Right kidney (tissue), 9 donors: ENCODE measurements at places on chromosomes 2 and 18.

GRCh38 chr18:35118641-35119040, 77.4 kb downstream of the MAPRE2 start:
- DNase-seq, result no peak

DNA sequence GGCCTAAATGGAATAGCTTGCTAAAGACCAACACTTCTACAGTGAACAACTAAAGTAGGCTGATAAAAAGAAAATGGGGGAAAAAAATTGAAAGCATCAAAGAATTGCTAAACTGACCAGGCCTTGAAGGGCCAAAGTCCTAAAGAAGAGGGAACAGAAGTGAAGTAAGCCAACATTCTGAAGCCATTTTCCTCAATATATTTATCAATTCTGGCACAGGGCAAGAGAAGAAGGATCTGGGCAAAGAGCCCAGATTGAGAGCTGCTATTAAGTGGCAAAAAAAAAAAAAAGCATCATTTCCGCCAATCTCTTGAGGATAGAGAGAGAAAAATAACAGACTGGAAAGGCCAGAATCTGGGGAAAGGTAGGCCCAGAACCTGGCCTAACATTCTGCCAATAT, 25.7 kb downstream of the FANCL start:
- DNase-seq, result no peak

DNA sequence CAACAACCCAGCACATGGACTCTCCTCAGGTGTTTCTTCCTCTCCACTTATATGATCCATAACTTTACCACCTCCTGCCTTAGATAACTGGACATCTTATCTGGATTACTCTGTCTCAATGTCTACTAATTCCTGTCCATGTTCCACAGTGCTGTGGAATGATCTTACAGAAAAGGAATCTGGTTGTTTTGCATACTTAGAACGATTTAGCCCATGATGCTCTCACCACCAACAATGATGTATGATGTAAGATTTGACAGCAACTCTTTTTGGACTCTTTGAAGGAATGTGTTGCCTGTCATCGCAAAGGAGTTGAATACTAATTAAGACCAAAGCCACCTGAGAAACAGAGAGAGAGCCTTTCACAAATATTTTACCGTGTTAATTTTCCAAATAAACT, 37.7 kb upstream of the SYT4 start:
- no peak for DNase-seq

DNA sequence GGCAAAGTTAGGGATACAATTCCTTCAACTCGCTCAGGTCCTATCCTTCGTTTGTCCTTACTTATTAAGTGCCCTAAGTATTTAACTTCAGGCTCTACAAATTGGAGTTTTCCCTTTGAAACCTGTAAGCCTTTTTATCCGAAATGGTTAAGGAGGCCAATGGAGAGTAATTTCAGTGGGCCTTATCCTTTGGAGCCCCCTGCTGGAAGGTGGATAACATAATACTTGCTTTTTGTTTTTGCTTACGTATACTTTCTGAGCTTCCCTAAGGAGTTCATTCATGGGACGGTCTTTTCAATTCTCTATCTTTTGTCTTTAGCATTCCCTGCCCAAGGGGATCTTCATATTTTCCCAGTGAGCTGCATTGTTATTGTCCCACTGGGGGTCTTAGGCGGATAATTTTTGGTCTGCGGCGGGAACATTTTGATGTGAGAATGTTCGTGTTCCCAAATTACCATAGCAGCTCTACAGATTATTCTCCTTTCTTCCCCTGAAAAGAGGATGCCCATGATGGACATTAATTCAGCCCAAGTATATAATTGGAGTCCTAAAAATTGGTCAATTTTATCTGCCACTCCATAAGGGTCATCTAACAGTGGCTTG, 34.4 kb upstream of the TRAPPC8 start:
- DNase-seq, result no peak

- no peak for DNase-seq
Measured at GRCh38 chr2:69221960-69222751, 164.9 kb downstream of the GFPT1 start.

DNA sequence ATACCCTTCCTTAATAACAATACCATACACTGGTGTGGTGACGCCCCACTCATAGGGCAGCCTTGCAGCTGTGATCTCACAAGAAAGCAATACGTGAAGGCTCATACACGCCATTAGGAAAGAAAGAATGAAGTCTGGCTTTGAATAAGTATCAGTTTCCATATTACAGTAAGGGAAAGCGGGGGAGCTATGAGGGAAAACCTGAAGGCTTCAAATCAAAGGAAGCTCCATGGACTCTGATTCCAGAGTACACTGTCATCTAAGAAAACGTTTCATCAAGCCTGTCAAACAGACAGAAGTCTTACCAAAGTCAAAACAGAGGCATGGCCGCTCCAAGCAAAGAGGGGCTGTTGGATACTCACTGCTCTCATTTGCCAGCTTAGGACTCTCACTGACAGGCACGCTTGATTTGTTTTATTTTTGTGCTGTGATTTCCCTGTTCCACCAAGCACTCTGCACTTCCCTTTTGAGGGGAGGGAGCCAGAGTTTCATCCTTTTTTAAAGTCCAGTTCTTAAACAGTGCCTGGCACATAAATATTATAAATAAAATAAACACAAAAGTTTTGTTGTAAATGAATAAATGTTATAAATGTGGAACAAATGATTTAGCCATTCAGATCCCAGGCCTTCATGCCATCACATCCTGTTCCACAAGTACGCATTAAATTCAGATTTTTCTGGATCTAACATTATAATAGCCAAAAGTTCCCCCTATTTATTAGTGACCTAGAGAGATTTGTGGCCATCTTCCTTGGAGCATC, 221.2 kb downstream of the PIEZO2 start:
- peak; percentile 27 for DNase-seq

- no peak for DNase-seq
Measured at GRCh38 chr2:187575751-187576067, 21.5 kb upstream of the TFPI start.

DNA sequence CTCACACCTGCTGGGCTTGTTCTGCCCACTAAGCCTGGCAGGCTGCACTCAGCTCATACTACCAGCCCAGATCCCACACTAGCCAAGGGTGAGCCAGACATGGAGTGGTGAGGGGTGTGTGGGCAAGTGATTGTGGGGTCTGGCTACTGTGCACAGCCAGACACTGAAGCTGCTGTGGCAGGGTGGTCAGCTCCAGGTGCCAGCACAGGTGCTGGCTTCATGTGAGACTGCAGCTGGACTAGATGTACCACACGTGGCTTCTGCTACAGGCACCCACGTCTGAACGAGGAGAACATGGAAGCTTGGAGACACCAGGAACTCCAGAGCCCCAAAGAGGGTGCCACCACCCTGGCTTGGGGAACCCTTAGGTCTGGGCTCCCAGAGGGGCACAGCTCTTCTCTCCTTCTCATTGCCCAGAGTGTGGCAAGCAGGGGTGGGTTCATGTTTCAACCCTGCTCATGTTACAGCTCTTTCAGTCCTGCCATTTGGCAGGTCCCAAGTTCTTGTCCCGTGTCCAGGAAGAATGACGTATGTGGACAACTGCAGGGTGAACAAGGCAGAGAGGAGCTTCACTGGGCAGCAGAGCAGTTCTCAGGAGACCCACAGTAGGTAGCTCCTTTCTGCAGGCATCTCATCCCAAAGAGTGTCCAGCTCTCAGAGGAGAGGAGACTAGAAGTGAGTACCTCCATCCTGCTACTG, 1624.2 kb upstream of the TMEFF2 start:
- no peak for DNase-seq

DNA sequence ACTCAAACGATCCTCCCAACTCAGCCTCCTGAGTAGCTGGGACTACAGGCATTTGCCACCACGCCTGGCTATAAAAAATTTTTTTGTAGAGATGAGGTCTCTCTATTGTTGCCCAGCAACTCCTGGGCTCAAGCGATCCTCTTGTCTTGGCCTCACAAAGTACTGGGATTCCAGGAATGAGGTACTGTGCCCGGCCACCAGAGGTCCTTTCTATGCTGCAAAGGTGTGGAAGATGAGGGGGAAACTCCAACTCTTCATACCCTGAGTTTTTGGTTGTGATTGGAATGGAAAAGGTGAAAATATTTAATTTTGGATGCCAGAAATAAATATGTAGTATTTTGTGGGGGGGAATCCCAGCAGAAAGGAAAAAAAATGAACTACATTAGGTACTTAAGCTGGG, 36.0 kb downstream of the MRPL33 start:
- DNase-seq, result no peak

DNA sequence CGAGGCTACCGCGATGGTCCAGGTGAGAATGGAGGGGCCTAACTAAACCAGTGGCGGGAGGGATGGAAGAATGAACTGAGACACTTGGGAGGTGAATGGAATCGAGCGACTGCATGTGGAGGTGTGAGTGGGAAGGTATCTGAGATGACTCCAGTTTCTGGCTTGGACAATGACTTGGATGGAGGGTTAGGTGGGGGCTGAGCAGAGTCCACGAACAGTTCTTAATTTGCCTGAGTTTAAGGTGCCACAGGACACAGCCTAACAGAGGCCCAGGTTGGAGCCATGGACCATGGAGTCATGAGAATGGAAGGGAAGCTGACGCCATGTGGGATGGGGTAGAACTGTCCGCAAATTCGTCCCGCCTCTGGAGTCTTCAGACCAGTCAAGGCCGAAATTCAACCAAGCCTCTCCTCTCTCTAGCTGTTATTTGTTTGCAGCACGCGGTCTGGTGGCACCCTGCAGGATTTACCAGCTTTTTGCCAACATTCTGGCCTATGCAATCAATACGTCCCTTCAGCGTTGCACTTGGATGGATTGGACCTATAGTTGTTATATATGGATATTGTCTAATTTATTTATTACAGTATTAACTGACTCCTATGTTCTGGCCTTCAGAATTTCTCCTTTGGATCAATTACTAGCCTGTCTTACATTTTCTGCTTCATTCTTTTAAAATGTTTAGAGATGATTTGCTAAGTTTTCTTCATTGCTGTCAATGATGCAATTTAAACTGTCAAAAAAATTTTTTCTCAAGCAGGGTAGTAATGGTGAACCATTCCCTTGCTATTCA, 940 bp upstream of the BOLA3 start:
- DNase-seq, result no peak

DNA sequence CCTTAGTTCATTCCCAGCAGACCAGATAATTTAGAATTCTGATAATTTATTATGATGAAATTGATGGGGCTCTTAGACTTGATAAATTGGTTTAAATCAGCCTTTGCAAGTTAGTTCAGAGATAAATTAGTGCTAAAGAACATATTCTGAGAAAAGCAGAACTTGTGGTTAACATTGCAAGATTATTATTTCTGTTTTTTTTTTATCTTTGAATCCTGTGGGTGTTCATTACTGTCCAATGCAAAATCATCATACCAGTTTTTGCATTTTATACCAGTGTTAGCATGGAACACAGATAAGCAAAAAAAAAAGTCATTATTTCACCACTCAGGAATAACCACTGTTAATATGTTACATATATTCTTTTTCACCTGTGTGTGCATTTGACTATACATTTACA, 9.1 kb downstream of the SEPTIN2 start:
- DNase-seq, result no peak

- no peak for DNase-seq
Measured at GRCh38 chr18:2985628-2986027, 27.3 kb downstream of the LPIN2 start.

DNA sequence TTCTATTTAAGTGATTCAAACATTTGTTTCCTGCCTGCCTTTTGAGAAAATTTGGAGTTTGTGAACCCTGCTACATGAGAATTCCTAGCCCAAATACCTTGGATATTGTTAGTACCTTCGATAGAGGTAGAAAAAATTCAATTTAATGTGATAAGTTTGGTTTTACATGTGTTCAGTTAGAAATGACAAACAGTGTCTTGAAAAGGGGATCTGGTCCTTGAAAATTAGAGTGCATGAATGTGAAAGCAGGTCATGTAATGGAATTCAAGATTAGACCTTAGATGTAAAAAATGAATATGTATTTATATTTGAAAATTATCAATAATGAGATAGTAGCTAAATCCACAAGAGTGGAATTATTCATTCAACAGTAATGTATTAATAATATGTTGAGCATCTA, 70.5 kb downstream of the PIK3C3 start:
- no peak for DNase-seq

DNA sequence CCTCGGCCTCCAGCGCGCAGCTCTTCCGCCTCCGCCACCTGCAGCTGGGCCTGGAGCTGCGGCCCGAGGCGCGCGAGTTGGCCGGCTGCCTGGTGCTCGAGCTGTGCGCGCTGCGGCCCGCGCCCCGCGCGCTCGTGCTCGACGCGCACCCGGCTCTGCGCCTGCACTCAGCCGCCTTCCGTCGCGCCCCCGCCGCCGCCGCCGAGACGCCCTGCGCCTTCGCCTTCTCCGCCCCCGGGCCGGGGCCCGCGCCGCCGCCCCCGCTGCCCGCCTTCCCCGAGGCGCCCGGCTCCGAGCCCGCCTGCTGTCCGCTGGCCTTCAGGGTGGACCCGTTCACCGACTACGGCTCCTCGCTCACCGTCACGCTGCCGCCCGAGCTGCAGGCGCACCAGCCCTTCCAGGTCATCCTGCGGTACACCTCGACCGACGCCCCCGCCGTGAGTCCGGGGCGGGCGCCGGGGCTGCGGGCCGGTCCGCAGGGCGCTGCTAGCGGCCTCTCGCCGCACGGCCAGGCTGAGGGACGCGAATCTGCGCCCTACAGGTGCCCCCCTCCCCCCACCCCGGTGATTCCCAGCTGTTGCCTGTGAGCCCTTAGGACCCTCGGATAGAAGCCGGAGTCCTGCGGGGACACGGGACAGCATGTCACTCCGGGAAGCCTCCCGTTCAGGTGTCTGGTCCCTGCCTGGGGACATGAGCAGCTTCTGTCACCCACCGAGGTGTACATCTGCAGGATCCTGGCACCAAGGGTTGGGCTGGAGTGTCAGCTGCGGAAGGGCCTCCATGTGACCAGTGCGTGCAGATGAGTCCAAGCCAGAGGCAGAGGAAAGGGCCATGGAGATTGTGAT, 616 bp downstream of the RNPEPL1 start:
- DNase-seq, result peak; percentile 67

DNA sequence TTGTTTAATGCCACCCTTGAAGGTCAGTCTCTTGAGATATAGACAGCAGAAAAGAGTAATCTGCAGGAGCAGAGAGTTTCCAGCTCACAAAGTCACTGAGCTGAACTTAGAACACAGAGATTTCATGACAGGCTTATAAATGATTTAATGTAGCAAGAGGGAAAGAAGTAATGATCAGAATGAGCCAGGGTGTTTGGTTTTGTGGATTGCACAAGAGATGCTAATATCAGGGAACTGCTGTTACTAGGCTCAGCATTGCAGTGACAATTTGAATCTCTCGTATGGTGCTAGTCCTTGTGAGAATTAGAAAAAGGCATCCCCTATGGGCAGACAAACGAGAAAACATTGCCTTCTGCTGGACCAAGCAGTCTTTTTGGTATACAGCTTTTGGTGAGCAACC, 61.7 kb upstream of the ITGB6 start:
- no peak for DNase-seq

- DNase-seq, result no peak
Measured at GRCh38 chr2:85439025-85439472, 20.5 kb downstream of the SH2D6 start.
